ENCODE measurements at places on chromosomes 2 and 18.

- DNase-seq = no peak
These were observed 58.1 kb downstream of the PAX3 start for GRCh38 chr2:222240676-222241049.

GRCh38 chr2:127479219-127479825 lies 47.0 kb downstream of the IWS1 start:
- DNase-seq = peak; percentile 25

GRCh38 chr2:98669675-98670074 lies 61.3 kb downstream of the MGAT4A start:
- DNase-seq = no peak

GRCh38 chr2:47272031-47272864 lies 117.1 kb upstream of the STPG4 start:
- DNase-seq = peak; percentile 77

GRCh38 chr18:63164396-63164795 lies 155.2 kb downstream of the BCL2 start:
- DNase-seq = no peak

GRCh38 chr2:88212251-88212790 lies 42.2 kb downstream of the THNSL2 start:
- DNase-seq = no peak

GRCh38 chr2:15278296-15278695 lies 282.8 kb downstream of the NBAS start:
- no peak for DNase-seq

DNA sequence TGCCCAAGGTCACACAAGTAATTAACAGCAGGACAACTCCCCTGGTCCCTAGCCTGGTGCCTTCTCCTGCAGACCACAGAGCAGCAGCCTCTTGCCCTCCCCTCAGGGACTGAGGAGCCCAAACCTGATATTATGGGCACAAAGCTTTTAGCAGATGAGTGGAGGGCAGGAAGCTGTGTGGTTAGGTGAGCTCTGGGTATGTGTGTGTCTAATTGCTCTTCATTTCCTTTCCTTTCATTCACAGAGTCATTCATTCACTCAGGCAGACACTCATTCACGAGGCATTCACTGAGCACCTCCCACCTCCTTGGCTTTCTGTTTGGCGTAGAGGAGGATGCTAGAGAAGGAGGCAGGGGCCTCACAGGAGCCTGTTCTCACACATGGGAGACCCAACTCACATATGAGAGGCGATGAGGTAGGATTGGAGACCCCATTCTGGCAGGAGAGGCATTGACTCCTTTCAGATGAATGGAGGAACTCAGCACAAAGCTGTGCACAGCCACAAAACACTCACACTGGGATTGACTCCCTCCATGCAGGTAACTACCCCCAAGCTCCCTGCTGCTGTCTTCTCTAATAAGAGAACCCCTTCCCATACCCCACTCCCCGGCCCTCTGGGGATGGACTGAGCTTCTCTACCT lies 306.8 kb upstream of the SKOR2 start:
- no peak for DNase-seq

DNA sequence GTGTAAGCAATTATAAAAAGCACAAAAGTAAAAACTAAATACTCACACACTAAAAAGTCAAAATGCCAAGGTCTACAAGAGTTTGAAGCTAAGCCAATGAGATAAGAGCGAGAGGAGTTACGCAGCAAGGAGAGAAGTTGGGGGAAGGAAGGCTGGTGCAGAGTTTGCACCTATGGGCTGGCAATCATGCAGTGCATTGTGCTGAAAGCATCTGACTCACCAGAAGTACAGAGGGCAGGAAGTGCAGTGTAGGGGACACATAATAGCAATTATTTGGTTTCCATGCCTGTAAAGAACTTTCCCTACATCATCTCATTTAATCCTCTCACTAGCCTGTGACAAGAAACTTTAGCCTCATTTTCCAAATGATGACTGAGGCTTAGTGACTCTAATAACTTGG lies 142.7 kb upstream of the KYNU start:
- no peak for DNase-seq

DNA sequence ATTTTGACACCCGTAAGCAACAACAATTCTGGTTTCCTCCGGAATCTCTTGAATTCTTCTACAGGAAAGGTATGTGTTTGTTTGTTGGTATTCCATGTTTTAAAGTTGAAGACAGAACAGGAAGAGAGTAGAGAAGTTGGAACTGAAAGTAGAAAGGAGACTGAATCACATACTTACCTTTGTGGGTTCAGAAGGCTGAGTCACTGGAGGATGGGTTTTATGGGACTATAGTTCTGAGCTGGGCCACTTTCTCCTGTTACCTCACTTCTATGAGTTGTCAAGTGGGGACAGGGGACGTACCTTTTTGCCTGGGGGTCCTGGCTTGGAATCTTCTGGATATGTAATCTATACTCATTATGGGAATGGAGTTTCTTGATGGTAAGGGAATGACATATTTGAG lies 40.9 kb downstream of the KDM3A start:
- DNase-seq = no peak

- no peak for DNase-seq
These were observed 15.4 kb downstream of the CPLX4 start for GRCh38 chr18:59303006-59303405.

- no peak for DNase-seq
These were observed 8.0 kb upstream of the C2orf69 start for GRCh38 chr2:199903111-199903510.

DNA sequence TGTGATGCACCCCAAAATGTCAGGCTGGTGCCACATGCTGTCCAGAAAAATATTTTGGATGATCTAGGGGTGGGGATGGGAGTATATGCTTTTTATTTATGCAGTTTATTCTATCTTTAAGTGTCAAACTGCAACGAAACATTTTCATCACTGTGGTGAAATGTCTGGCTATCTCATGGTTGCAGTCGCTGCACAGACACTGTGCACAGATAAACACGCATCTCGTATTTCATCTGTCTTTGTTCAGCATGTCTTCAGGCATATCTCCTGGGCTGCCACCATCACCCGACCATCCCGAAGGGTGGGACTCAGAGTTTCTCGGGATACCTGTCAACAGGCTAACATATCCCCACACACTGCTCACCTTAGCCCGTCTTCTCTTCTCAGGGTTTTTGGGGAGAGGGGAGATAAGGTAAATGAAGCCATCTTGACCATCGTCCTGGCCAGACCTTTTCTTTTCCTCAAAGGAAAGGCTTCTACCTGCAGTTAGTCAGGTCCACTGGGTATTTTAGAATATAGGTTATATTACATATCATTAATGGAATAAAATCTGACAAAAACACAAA lies 80.7 kb upstream of the NABP1 start:
- DNase-seq = no peak

DNA sequence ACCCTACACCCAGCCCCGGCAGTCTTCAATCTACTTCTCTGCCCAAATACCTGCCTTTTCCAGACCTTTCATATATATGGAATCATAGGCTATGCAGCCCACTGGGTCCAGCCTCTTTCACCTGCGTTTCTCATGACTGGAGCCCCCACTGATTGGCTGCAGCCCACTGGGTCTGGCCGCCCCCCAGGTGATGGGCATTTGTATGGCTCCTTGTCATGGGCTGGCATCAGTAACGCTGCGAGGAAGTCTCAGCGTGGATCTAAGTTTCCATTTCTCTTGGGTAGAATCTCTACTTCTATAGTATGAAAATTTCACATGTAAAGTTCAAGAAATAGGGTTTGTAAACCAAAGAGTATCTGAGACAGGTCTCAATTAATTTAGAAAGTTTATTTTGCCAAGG lies 281.9 kb downstream of the NDUFA10 start:
- no peak for DNase-seq

DNA sequence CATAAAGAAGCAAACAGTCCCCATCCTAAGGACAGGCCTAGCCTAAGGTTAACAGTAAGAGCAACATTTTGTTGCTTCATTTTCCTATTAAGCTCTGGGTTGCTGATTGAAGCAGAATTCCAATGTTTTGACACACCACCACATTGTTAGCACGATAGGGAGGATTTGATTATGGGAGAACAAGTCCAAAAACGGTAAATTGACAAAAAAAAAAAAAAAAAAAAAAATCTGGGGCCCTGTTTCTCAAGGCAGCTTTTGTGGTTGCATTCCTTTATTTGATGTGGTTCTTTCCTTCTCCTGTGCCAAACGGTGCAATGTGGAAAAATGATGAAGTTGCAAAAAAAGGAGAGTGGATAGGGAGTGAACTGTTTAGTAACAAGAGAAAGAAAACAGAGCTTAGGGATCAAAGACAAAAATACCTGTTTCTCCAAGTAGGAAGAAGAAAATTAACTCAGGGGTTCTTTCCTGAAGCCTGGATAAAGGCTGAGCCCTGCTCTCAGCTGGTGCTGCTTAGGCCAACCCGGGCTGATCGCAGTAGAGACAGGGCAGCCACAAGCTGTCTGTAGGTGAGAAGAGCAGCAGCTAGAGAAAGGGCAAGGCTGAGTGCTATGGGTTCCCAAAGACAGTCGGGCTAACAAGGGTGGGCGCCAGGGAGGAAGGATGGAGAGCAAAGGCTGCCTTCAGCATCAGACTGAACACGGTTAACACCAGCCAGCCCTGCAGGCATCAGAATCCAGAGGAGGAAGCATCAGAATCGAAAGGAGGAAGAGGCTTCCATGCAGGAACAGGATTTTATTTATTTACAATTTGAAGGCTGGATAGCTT lies 167.8 kb upstream of the FOSL2 start:
- no peak for DNase-seq

DNA sequence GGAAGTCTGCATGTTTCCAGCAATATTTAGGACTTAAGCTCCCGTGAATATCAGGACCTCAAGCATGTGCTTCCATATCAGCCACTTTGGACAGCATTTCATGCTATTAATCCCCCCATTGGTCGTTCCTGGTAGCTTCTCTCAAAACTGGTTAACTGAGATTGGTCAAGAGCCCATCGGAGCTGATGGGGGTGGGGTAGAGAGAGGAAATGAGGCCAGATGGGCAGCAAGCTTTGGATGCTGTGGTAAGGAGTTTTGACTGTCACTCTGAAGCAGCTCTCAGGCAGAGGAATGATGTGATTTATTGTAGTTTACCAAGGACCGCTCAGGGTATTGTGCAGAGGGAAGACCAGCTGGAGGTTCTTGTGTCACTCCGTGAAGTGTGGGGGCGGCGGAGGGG lies 81.8 kb downstream of the FAM168B start:
- no peak for DNase-seq

DNA sequence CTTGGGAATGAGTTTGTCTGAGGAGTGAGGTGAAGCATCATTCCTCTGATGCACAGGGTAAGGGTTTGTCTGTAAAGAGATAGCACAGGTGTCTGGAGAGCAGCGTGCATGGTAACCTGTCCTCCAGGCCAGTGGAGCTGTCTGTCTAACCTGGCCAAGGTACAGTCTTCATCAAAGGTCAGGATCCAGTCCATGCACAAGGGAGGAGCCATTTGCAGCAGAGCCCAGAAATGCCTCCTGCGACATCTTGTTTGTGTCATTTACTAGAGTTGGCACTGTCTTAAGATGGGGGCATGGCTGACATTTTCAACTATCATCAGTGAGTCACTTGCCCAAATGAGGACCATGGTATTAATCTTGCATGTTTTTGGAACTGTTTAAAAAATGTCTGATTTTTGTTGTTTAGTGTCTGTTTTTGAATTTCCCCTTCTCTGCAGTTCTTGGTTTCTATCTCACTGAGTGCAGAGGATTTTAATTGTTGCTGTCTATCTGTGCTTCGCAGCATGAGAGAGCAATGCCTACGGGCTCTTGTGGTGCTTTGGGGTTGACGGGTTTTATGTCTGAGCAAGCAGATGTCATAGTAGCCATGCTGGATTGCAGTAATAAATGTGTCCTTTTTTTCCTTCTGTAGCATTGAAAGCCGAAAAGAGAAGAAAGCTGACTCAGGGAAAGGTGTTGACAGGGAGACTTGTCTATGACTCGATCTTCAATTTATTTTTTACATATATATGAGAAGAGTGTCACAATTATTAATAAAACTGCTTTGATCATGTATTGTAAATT lies 91.3 kb downstream of the DPP4 start:
- no peak for DNase-seq

DNA sequence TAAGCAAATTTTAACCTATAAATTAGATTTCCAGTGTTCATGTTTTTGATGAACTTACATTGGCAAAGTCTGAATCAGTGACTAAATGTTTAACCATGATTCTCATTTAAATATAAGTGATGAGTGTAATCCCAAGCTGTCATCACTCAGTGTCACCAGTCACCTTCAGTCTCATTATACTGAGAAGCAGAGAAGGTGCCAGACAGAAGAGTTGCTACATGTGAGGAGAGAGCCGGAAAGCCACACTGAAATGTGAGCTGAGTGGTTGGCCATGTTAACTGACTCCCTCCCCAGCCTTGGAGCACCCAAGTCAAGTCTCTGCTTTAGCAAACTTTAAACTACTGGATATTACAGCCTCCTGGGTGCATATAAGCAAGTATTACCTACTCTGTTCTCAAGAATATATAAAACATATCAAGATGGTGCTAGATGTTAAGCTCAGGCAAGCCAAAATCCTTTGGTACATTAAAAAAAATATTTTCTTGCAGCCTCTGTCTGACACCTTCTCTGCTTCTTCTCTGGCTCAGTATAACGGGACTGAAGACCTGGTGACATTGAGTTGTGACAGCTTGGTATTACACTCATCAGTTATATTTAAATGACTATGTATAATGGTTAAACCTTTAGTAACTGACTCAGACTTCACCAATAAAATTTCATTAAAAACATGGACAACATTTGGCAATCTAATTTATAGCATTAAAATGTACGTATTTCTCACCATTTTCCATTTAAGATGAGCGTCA lies 75.8 kb upstream of the MAP3K20 start:
- DNase-seq = peak; percentile 5

GRCh38 chr2:74278176-74278575 lies 65.0 kb downstream of the SLC4A5 start:
- no peak for DNase-seq

All from NCI-H2107 (cell line).